ENCODE measurements at places on chromosomes 11 and 22.

DNA sequence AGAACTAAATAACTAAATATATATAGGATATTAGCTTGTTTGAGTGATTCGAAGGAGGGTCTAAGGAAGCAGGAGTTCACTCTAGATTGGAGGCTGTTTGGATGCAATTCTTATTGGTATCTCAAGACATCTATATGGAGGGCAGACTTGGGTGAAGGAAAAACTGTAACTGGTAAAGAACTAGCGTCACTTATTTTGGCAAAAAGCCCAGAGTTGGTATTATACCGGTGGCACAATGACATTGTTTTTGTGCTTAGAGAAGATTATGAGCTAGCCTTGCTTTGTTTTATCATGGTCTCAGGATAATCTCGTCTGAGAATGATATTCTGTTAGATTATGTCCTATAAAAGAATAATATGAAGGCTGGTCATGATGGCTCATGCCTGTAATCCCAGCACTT, 6.0 kb upstream of the SLC35F2 start:
- DNase-seq, result no peak

GRCh38 chr22:42664976-42665831, 16.0 kb upstream of the CYB5R3 start:
- peak; percentile 67 for DNase-seq

- no peak for DNase-seq
These were observed 109.0 kb downstream of the EMSY start for GRCh38 chr11:76553554-76554476.

GRCh38 chr11:113396690-113397089, 9.1 kb downstream of the ANKK1 start:
- no peak for DNase-seq

GRCh38 chr11:129258205-129258604, 66.1 kb upstream of the ARHGAP32 start:
- no peak for DNase-seq

DNA sequence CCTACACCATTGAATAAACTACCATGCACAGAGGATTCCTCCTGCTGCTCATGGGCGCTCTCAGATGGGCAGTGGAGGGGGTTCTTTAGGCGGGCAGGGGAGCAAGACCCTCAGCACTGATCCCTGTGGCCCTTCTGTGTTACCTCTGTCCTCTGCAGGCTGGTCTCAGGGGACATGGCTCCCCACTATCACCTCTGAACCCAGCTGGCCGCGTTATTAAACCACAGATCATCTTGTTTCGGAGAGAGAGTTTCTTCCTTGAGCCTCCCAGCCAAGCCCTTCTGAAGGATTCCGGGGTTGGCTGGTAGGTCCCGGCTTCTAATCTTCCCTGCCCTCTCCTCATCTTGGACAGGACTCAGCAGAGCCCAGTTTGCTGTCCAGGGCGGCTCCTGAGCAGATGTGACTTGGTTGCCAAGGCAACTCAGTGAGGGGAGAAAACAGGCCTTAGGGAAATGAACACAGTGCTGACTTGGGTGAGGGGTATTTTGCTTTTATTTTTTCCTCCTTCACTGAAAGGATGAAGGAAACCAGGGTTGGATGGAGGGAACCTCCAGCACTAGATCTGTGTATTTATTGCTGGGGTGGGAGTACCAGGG, 13.3 kb downstream of the APOL3 start:
- DNase-seq, result no peak

DNA sequence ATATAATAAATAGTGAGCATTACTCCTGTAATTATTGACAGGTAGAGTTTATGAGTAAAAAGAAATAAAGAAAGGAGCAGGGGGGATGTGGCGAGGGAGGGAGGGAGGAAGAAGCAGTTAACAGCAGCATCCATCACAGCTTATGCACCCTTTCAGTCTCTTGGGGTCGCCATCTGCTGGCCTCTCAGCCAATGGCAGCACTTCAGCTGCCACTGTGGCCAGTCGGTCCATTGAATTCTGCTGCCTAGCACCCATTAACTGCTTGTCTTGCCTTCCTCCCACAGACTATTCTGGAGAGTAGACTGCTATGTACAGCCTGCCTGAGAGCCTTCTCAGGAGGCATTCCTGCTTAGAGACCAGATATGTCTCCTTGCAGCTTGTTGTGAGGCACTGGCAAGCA, 388.3 kb downstream of the TENM4 start:
- DNase-seq, result no peak

- no peak for DNase-seq
These were observed 539.3 kb upstream of the B3GAT1 start for GRCh38 chr11:134951305-134951700.

GRCh38 chr11:4903484-4903883, at the start of gene OR51A7:
OR51A7 (plus strand) TSS chr11:4903783; CDS start chr11:4907370, 3,587 bp downstream.
- peak; percentile 1 for DNase-seq

DNA sequence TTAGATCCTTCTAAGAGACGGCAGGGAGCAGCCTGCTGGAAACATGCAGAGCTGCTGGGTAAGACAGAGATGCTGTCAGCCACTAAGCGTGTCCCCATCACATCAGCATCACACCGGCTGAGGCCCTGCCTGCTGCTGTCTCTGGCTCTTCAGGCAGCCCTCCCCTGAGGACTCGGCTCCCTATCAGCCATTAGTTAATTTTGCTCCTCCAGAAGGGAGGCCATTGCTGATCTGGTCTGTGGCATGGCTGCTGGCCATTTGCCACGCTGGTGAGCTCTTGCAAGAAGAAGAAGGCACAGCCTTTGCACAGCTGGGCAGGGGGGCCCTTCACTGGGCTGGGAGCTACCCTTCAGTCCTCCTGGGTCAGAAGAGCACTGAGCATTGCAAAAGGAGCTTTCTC, 131.2 kb upstream of the PARVA start:
- DNase-seq, result no peak

DNA sequence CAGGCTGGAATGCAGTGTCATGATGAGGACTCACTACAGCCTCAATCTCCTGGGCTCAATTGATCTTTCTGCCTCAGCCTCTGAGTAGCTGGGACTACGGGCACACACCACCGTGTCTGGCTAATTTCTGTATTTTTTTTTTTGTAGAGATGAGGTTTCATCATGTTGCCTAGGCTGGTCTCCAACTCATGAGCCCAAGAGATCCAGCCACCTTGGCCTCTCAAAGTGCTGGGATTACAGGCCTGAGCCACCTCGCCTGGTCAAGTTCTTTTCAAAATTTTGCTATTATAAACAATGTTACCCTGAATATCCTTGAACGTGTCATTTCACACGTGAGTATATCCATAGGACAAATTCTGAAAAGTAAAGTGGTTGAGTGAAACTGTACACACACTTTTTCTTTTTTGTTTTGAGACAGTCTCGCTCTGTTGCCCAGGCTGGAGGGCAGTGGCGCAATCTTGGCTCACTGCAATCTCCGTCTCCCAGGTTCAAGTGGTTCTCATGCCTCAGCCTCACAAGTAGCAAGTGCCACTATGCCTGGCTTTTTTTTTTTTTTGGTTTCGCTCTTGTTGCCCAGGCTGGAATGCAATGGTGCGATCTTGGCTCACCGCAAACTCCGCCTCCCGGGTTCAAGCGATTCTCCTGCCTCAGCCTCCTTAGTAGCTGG, 21.6 kb upstream of the EP300 start:
- DNase-seq, result no peak

- peak; percentile 93 for DNase-seq
These were observed 798 bp downstream of the AMPD3 start for GRCh38 chr11:10455637-10456487.

GRCh38 chr11:127027000-127027399, 26.4 kb upstream of the KIRREL3 start:
- no peak for DNase-seq

DNA sequence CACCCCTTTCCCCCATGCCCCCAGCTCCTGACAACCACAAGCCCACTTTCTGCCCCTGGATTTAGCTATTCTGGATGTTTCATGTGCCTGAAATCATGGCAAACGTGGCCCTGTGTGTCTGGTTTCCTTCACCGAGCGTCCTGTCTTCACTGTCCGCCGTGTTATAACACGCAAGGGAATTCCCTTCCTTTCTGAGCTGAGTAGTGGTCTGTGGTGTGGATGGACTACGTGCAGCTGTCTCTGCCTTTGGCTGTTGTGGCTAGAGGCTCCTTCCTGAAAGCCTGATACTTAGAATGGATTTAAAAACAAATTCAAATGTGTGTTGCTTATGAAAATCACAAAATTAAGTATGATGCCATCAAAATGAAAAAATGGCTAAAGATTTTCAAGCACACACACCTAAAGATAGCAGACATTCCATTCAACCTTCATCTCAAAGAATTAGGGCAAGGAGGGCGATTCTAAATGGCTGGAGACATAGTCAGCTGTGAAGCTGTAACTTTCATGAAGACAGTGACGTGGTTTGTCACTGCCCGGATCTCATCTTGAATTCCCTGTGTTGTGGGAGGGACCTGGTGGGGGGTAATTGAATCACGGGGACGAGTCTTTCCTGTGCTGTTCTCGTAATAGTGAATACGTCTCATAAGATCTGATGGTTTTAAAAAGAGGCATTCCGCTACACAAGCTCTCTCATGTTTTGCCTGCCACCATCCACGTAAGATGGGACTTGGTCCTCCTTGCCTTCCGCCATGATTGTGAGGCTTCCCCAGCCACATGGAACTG, 30.5 kb downstream of the KCNQ1 start:
- no peak for DNase-seq

- DNase-seq, result no peak
These were observed 1403.5 kb downstream of the BRD1 start for GRCh38 chr22:48424201-48424627.

- DNase-seq, result no peak
These were observed 25.3 kb downstream of the ABTB2 start for GRCh38 chr11:34332524-34332923.

DNA sequence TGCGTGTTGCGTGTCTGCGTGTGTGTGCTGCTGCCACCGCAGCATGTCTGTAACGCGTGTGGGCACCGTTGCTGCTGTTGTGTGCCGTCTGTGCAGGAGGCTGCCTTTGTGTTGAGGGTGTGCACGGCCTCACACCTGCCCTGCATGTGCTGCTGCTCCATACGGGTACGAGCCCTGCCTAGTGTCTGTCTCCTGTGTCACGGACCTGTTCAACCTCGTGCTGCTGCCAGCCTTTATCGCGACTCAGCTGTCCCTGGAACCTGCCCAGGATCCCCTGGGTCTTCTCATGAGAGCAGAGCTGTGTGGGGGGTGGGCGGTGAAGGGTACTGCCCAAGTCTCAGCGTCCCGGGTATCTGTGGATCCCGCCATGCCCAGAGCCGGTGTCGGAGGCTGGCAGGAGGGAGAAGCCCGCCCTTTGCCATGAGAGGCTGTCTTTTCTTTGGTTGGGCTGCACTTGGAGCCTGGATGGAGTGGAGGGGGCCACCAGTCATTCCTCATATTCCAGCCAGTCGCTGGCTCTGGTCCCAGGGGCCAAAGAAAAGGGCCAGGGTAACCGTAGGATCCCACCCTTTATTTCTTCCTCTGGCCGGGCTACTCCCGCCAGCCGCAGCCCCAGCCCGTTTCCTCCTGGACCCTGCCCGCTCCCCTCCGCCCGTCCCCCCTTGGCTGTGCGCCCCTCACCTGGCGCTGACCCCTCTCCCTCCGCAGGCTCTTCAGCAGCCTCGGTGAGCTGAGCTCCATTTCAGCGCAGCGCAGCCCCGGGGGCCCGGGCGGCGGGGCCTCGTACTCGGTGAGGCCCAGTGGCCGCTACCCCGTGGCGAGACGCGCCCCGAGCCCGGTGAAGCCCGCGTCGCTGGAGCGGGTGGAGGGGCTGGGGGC, 7.8 kb upstream of the ACR start:
- no peak for DNase-seq

DNA sequence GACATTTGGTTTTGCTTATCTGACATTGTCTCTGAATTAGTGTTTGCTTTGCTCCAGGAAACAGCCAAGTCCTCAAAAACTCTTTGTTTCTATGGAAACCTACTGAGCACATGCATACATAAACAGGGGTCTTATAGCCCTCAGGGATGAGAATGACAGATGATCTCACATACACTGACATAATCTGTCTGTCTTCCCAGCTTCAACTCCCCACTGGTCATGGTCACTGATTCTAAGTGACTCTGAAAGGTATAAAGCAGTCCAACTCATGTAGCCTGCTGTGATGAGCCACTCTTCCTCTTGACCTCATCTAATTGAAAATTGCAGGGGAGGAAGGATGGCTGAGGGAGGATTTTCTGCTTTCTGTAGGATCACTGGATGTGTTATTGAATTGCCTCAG, 12.6 kb downstream of the ZNF143 start:
- DNase-seq, result no peak

DNA sequence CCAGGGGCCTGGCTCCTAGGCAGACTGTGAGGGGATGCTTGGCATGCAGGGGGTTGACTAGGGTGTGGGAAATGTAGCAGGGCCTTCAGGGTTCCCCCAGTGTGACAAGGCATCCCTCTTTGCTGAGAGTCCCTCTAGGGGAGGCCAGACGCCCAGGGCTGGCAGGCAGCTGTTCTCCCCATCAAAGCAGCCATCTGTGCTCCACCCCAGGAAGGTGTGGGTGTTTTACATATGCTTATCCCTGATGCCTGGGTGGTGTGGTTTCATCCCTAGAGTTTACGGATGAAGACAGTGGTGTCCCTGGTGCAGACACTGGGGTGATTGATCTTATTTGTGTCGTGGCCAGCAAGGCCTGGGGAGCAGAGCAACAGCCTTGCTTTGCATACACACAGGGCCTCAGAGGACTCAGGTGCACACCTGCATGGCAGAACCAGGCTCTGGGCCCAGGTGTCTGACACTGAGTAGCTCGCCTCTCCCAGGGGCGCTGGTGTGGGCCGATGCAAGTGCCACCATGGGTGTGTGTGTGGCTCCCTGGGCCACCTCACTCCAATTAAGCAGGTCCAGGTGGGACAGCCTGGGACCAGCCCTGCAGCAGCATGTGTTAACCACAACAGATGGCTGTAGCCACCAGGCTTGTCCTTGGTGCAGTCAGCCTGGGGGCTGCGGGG, 74.2 kb downstream of the MED15 start:
- no peak for DNase-seq

- DNase-seq, result no peak
These were observed 67.1 kb upstream of the TSPAN18 start for GRCh38 chr11:44659641-44660040.

- DNase-seq, result no peak
These were observed 64.6 kb downstream of the FEZ1 start for GRCh38 chr11:125431481-125431880.

DNA sequence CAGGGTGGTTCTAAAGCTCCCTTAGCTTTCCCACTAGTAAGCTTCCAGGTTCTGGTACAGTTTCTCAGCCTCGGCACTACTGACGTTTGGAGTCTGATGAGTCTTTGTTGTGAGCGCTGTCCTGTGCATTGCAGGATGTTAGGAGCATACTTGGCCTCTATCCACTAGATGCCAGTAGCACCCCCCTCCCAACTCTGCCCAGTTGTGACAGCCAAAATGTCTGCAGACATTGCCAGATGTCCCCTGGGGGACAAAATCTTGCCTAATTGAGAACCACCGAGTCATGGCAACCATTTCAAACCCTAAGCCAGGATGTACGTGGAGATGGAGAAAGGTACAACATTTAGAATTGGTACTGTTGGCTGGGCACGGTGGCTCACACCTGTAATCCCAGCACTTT, 68.7 kb downstream of the PTPRJ start:
- DNase-seq, result no peak

GRCh38 chr11:17927681-17928343, 85.0 kb downstream of the SERGEF start:
- DNase-seq, result no peak

GRCh38 chr11:69700278-69701140, 3.3 kb downstream of the FGF19 start:
- DNase-seq, result no peak

- DNase-seq, result peak; percentile 11
These were observed at the start of gene CFAP300 for GRCh38 chr11:102047305-102047924. CFAP300 (plus strand) TSS chr11:102047437; CDS start chr11:102047471, 34 bp downstream.

Data from OCI-LY7 (cell line).